ENCODE measurements at places on chromosomes 6 and 20. TPM values are rescaled to one million over a fixed set of nuclear protein-coding genes. Genes with fewer than 3 reads are reported as not detected.

- DNase-seq = no peak
Observed at GRCh38 chr20:16005915-16006493, 567.2 kb downstream of the KIF16B start.

PREP gene
- 10.5 TPM for total RNA-seq

DNA sequence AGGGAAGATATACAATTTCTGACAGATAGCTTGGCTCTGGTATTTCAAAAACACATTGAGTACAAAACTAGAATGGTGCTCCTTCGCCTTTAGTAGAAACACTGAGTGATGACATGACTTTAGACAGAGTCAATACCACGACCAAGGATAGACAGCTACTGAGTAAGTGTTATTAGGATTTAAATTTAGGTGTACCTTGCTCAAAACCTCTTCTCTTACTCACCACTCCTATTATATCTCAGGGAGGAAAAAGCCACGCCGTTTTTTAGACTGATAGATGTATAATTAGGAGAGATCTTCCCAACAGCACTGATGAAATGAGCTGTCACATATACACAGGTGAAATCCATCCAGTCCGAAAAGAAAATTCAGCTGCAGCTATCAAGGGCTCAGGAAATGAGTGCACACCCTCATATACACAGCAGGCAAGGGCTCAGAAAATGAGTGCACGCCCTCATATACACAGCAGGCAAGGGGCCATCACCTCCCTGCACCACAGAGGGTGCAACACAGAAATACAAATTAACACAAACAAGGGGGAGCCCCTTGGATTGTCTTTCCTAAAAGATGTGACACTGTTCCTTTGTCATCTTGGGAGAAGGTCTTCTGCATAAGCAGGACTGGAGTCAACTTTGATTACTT is 53.7 kb downstream of the LYRM4 start:
- no peak for DNase-seq

GRCh38 chr20:35011589-35012226 is 56.0 kb downstream of the MYH7B start:
- DNase-seq = no peak

CCN6 gene
- not detected for total RNA-seq

GRCh38 chr20:12056839-12057238 is 139.1 kb downstream of the BTBD3 start:
- DNase-seq = no peak

HLA-DQB2 gene
- total RNA-seq = not detected

GRCh38 chr20:46573788-46574584 is 23.5 kb upstream of the OCSTAMP start:
- no peak for DNase-seq

DNA sequence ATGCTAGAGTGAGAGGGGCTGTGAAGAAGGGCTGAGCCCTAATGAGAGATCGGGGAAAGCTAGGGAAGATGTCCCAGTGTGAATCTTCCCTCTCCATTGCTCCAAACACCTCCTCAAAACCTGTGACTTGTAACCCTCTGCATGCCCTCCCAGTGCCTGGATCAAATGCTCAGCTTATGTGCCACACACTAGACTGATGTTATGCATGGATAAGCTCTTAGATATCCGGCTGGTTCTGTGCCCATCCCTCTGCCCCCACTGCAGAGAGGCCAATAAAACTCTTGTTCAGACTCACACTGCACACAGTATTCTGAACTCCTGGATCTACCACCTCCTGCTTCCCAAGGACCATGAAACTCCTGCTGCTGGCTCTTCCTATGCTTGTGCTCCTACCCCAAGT is at the start of gene DEFB118:
Gene DEFB118, plus strand, starts transcription at position 301 of the 400 bp plus-strand sequence. Its CDS starts 50 bp downstream, at position 351.
- DNase-seq = no peak

- DNase-seq = peak; percentile 7
Observed at GRCh38 chr6:120211955-120212792, 862.6 kb upstream of the MAN1A1 start.

VNN1 gene
- not detected for total RNA-seq

DNA sequence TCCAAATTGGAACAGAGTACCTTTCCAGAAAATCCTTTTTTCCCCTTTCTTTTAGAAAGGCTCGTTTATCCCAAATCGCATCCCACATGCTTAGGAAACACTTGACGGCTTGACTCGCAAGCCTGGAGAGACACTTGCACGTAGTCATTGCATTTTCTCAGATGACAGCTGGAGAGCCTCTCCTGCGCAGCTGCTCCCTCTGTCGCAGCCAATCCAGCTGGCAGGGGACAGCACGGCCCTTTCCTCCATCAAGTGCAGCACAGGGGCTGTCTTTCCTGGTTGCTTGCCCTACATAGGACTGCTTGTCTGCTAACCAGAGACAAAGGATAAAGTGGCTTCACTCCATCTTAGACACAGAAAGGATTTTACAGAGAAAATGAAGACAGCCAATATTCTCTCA is 77.6 kb upstream of the RGS17 start:
- DNase-seq = no peak

GRCh38 chr6:12654514-12654913 is 62.1 kb upstream of the PHACTR1 start:
- DNase-seq = no peak

DNA sequence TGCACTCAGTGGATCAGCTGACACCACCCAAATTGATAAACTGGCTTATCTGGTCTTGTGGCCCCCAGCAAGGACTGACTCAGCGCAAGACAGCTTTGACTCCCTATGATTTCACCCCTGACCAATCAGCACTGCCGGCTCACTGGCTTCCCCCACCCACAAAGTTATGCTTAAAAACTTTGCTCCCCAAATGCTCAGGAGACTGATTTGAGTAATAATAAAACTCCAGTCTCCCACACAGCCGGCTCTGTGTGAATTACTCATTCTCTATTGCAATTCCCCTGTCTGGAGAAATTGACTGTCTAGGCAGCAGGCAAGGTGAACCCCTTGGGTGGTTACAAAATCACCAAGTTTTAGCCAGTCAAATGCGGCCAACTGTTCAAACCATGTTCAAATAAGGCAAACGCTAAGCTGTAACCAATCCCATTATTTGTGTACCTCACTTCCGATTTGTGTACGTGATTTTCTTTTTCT is 32.5 kb downstream of the SLC22A2 start:
- no peak for DNase-seq

- no peak for DNase-seq
Observed at GRCh38 chr20:2693286-2694007, 867 bp downstream of the EBF4 start.

GRCh38 chr6:163530406-163530805 is 115.9 kb downstream of the QKI start:
- DNase-seq = no peak

- DNase-seq = no peak
Observed at GRCh38 chr20:41902346-41902745, 284.2 kb upstream of the CHD6 start.

- DNase-seq = no peak
Observed at GRCh38 chr20:47352332-47353238, 3.9 kb downstream of the ZMYND8 start.

ABRACL gene
- total RNA-seq = 68.9 TPM

- DNase-seq = no peak
Observed at GRCh38 chr6:75493400-75494064, at the start of gene FILIP1. TSS of gene FILIP1 (minus strand) at chr6:75493800. CDS start at chr6:75414972, 78,828 bp downstream.

DNA sequence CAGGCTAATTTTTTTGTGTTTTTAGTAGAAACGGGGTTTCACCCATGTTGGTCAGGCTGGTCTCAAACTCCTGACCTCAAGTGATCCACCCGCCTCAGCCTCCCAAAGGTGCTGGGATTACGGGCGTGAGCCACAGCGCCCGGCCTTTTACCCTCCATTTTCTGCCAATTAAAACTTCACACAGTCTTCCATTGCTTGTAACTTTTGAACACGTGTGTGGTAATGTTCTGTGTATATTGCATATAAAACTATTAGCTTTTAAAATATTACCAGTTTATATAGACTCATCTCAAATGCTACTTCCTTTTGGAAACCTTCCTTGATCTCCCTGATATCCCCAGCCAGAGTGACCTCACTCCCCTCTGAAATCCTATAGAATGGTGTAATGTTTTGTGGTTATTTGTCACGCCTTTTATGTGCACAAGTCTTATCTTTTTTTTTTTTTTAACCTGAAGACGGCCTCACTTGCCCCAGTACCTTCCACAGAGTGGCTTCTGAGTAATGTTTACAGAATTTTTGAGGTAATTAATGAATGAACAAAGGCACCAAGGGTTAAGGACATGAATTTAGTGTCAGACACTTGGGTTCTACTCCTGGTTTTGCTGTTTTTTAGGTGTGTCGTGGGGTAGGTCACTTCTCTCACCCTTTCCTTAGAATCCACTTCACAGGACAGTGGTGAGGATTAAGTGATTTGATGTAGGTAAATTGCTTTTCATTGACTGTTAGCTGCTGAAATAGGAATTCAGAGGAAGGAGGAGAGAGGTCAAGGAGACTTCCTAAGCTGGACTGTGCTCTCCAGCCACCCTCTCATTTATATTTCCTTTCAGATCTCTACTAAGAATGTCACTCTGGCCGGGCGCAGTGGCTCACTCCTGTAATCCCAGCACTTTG is 11.2 kb upstream of the MMP24 start:
- DNase-seq = peak; percentile 58

- DNase-seq = no peak
Observed at GRCh38 chr6:149054559-149055194, 262.8 kb upstream of the TAB2 start.
